ENCODE measurements at places on chromosomes 11 and 22.

GRCh38 chr11:102320679-102321078 is 3.4 kb downstream of the BIRC3 start:
- no peak for DNase-seq

DNA sequence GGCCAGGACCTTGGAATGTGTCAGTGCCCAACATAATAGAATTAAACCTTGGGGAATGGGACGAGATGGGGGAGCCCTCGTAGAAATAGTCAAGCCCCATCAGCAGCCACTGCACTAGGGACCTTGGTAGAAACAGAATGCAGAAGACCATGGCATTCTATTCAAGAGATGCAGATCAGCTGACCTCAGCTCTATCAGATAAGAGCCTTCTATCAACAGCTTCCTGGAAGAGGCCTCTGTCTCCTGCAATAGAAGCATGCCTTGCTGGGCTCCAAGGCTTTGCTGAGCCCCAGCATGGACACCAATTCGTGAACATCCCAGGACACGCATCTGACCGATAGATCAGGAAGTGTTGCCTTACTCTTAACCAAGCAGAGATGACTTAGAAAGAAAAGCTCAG is 27.5 kb upstream of the FLI1 start:
- no peak for DNase-seq

GRCh38 chr11:95531116-95531515 is 258.5 kb downstream of the FAM76B start:
- DNase-seq: peak; percentile 60

GRCh38 chr22:17085277-17086181 is 729 bp downstream of the IL17RA start:
- no peak for DNase-seq

GRCh38 chr22:44975427-44976262 is 34.2 kb downstream of the PHF21B start:
- peak; percentile 88 for DNase-seq

- DNase-seq: no peak
Observed at GRCh38 chr11:69634069-69634468, 6.9 kb upstream of the CCND1 start.

- DNase-seq: no peak
Observed at GRCh38 chr22:49480331-49480730, 347.3 kb downstream of the BRD1 start.

DNA sequence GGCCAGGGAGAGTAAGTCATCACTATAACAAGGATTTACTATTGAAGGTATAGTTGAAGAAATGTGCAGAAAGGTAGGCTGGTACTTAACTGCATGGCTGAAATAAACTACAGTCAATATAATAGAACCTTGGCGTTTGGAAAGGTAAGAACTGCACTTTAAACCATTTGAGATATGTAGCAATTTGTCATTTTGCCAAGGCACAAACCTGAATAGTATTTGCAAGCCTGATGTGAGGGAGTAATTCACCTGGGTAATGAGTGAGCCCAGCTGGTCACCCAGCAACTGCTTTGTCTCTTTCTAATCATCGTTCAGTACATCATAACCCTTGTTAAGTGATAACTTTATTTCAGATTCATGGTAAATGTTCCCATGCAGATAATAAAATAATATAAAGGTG is 62.3 kb upstream of the SCUBE2 start:
- DNase-seq: no peak

GRCh38 chr11:76695133-76695532 is 24.6 kb upstream of the LRRC32 start:
- DNase-seq: no peak

GRCh38 chr11:41879214-41879613 is 419.8 kb upstream of the LRRC4C start:
- DNase-seq: no peak

Measured in Kasumi-1 (cell line).